ENCODE measurements at places on chromosomes 7 and 10.
A peak's percentile ranks its signal among the peaks of the same experiment; 100 is the strongest.

- peak; percentile 83 for DNase-seq
These were observed 22.6 kb upstream of the VDAC2 start for GRCh38 chr10:75187961-75188426.

- no peak for DNase-seq
These were observed 40.4 kb downstream of the KCTD7 start for GRCh38 chr7:66669088-66669487.

GRCh38 chr7:139016931-139017511, 18.8 kb downstream of the ZC3HAV1L start:
- peak; percentile 79 for DNase-seq

DNA sequence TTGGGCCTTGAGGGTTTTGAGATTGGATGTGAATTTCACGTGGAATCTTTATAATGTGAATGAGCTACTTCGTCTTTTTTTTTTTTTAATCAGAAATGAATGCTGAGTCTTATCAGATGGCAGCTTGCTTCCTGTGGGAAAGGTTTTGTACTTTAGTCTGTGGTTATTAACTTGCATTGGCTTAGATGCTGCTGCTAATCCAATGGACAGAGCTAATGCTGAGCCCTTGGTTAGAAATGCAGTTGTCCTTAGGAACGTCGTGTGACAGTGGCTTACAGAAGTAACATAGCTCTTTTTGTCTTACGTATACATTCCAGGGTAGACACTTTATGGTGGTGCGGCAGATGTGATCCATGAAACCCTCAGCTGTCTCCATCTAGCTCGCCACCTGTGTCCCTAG, 32.8 kb downstream of the ADCY1 start:
- no peak for DNase-seq

DNA sequence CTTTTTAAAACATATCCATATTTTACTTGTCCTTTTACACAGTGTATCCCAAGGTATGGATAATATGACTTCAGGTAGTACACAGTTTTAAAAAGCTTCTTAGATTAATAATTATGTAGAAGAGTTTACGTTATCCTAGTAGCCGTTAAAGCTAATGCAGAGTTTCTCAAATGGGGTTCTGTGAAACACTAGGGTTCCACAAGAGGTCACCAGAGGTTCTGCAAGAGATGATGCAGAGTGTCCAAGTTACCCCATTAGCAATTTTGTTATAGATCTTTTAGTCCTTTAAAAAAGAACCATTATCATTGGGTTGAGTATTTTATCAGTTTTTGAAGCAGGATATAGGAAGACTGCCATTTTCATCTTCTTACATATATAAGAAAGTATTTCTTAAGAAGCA, 298.9 kb upstream of the HPS1 start:
- no peak for DNase-seq

DNA sequence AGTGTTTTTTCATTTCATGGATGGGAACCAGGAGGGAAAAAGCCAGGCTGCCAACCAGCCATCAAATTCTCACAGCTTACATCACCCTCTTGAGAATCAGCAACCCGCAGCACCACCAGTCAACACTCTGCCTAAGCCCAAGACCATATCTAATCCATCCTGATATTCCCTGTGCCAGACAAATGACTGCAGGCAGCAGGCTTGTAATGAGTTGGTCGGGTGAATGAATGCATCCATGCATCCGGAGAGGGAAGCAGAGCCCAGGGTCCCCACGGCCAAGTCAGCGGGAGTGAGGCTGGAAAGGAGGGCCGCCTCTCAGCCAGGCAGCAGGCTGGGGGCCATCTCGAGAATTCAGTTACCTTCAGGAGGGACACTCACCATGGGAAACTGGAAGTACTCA, 46.9 kb downstream of the SLIT1 start:
- DNase-seq = no peak

DNA sequence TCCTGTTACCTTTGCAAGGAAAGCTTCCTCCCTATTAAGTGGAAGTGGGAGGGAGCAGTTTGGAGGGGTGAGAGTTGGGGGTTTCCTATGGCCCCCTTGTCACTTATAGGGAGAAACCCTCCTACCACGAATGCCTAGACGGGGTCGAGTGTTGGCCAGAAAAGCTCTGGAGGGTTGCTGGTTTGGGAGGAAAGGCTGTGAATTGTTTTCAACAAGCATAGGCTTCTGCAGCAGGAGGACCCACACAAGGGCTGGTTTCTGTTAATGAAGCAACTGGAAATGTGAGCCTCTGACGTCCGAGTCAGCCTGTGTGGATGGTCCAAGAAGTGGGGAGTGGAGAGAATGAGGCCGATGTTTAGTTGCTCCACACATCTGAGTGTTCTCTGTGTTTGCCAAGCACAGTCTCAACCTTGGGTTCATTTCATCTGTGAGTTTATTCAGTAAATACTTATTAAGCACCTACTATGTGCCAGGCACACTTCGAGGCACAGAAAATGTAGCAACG, 37.3 kb upstream of the LEP start:
- DNase-seq = no peak

DNA sequence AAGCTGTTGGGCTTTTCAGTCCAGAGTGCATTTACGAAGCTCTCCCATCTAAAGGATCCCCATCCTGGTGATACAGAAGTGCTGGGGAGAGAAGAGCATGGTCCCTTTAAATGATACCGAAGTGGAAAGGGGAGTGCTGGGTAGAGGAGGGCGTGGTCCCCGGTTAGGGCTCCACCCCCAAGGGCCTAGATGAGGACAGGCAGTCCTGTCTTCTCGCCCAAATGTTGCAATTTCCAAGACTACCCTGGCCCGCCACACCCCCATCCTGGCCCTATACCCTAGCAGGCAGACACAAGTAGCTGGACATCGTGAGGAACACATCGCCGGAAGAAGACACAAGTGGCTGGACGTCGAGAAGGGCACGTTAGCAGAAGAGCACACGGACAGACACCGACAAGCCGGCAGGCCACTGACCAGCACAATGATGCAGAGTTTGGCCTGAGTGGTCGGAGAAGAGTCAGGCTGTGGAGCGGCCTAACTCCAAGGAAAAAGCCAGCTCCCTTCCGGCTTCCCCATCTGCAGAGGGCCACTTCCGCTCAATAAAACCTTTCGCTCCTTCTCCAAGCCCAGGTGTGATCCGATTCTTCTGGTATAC, 439.5 kb upstream of the NRP1 start:
- DNase-seq = no peak

DNA sequence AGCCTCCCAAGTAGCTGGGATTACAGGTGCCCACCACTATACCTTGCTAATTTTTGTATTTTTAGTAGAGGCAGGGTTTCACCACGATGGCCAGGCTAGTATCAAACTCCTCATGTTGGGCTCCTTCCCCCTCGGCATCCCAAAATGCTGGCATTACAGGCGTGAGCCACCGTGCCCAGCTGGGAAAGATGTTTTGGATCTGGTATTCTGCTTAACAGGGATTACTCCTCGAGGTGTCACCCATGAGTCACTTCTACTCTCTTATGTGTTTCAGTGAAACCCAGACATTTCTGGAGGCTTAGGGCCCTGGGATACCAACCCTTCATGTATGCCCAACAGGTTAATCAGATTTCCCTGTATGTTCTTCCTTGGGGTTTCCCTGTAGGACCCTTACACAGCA, 11.8 kb upstream of the OPN4 start:
- no peak for DNase-seq

- no peak for DNase-seq
These were observed 3.9 kb upstream of the INA start for GRCh38 chr10:103273041-103273441.

- no peak for DNase-seq
These were observed 10.6 kb upstream of the DNMBP start for GRCh38 chr10:100020142-100020885.

DNA sequence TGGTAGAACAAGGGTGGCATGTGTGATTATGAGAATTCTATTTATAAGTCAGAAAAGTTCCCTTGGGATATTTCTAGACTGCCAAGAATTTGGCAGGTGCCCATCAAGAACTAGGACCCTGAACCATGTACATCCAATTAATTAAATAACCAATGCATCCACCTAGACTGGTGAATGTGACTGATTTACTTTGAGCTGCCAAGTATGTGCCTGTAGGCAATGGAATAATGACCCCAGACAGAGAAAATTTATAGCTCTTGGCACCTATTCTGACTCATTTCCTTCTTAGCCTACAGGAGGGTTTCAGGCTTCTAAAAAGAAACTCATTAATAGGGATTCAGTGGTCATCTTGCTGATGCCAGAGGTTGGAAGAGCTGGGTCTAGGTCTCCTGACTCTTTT, 54.9 kb downstream of the KCNH2 start:
- no peak for DNase-seq

DNA sequence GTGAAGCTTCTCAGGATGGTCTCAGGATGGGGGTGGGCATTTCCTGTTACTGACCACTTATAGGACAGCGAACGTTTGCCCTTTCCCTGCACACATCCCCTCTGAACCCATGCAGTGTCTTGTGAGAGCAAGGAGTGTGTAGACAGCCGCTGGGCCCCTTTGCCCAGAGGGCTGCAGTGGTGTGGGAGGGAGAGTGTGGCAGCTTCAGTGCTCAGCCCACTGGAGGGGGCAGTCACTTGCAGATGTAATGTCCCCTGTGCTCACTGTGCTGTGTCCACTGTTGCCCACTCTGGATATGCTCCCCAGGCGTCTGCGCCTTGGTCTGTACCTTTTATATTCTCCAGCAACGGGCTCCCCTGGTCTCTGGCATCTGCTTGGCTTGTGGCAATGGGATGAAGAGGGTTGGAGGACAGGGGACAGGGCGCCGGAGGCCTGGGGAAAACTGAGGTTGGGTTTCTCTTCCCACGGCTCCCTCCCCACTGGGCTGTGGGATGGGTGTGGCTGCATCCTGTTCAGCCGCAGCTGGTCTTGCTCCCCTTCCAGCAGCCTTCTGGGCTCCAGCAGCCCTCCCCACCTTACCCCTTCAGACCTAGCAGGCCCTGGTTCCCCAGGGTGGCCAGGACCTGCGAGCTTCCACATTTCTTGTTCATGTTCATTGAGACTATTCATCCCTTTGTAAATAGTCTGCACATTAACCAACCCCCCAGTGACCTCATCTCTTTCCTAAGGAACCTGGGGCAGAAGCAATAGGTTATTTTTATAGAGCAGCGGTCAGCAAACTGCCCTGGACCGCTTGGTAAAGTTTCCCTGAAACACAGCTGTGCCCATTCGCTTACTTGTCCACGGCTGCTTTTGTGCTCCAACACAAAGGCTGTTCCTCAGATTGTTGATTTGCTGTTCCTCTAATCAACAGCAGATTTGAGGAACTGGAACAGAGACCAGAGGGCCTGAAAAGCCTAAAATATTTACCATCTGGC, 6.1 kb downstream of the ZNF789 start:
- no peak for DNase-seq

DNA sequence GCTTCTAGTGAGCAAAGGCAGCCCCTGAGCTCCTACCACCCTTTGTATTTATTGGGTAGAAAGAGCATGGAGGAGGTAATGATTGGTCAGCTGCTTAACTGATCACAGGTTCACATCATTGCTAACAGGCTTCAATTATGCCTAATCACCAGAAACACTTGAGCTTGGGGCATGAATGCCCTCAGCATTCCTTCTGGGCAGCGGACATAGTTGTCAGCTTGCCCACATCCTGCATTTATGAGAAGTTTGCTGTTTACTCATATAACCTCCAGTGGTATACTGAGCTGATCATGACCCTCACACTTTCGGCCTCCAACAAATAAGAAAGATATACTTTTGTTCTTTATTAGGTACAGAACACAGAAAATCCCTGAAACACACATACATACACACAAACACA, 140.3 kb upstream of the ODAD2 start:
- DNase-seq = no peak

GRCh38 chr7:16914771-16915170, 33.0 kb upstream of the AGR3 start:
- no peak for DNase-seq

GRCh38 chr10:101031796-101032636, 982 bp downstream of the SFXN3 start:
- DNase-seq = peak; percentile 85

- DNase-seq = no peak
These were observed 152.4 kb downstream of the NSUN6 start for GRCh38 chr10:18498998-18499397.

All from activated CD4-positive, alpha-beta T cell treated with anti-CD3 and anti-CD28 coated beads, Interleukin-2, amount 10 ng/mL, durations not matched to agents 7 days and 5 days (primary cell).